Activated naive CD4-positive, alpha-beta T cell treated with anti-CD3 and anti-CD28 coated beads for 36 hours (primary cell): ENCODE measurements at places on chromosomes 2 and 18. TPM values are rescaled to one million over a fixed set of nuclear protein-coding genes. Genes with fewer than 3 reads are reported as not detected.
A peak's percentile ranks its signal among the peaks of the same experiment; 100 is the strongest.

The IMMT gene
- total RNA-seq, result 164 TPM

DNA sequence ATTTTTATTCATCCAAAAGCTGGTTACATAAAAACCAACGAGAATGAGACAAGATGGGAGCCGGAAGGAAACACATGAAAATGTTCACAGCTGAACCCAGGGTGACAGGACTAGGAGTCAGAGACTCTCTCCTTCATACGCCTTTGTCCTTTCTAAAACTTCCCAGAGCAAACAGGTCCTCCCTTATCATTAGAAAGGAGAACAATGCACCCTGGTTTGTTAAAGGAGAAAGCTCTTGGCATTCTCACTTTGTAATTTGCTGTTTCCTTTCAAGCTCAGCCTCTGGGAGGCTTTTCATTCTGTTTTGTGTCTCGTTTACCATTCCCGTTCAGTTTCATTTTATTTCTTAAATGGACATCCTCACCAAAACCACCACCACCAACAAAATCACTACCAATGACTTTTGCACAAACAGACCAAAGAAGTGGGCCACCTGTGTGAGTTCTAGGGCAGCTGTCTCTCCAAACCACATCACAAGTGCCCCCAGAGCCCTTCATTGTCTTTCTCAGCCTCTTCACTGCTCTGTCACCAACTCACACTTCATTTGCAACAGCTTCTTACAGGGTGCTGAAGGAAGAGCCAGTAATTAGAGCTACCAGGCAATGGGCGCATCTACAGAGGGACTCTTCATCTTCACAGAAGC lies 105.3 kb downstream of the HDAC4 start:
- DNase-seq, result peak; percentile 31
- H3K27ac ChIP-seq, result peak overlapping the region; percentile 69
- peaks cover 6% of the 10 kb centered on the region for H3K27me3 ChIP-seq

The IRS1 gene
- 2.6 TPM for total RNA-seq

The LOXHD1 gene
- total RNA-seq, result 0.05 TPM

- H3K27me3 ChIP-seq, result no peaks in the 10 kb centered on the region
- H3K27ac ChIP-seq, result peak overlapping the region; percentile 74
- peak; percentile 75 for DNase-seq
- peaks cover 19% of the 10 kb centered on the region for H3K4me1 ChIP-seq
Observed at GRCh38 chr2:9656270-9656766, 25.5 kb upstream of the YWHAQ start.

The HRH4 gene
- total RNA-seq, result not detected

The CAVIN2 gene
- not detected for total RNA-seq

GRCh38 chr18:46333431-46334135 lies 229.4 kb downstream of the HAUS1 start:
- peak overlapping the region; percentile 60 for H3K4me3 ChIP-seq
- H3K27me3 ChIP-seq, result peaks cover 50% of the 10 kb centered on the region
- H3K4me1 ChIP-seq, result peaks cover 18% of the 10 kb centered on the region
- H3K27ac ChIP-seq, result no peak overlapping the region

The FBXO36 gene
- 1.9 TPM for total RNA-seq

DNA sequence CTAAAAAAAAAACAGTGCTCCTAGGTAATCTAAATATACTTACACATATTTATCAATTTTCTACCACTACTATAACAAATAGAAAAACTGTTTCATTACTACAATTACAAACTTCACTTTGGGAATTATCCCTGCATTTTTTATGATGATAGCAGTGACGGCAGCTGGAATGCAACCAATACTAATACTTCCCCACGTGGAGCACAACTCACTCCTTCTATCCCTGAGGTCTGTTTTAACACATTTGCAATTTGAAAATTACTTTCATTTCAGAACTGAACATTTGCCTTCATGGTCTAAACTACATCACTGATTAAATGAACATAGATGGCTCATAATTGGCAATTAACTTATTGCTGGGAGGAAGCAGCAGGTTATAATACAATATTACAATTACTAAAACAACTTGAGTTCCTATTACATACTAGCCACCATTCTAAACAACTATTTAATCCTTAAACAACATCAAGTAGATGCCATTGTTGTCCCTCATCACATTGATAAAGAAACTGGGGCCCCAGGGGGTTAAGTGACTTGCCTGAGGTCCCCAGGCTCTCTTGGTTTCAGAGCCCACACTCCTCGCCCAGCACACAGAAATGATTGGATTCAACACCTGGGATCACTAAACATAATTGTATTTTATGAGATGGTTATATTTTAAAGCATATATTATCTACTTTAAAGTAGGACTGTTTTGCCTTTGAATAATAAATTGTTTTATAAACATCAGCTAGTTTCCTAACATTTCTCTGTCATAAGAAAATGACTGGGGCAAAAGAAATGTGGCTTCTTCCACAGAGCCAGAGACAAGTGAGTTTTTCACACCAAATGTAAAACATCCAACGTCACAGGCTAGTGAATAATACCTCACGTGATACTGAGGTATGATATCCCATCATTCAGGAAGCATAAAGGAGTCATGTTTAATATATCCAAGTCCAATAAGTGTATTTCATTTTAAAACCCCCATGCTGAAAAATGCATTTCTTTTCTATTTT lies 6.2 kb downstream of the COLEC12 start:
- no peaks in the 10 kb centered on the region for H3K4me1 ChIP-seq
- no peak for DNase-seq
- H3K27ac ChIP-seq, result no peak overlapping the region
- H3K27me3 ChIP-seq, result peaks cover 19% of the 10 kb centered on the region
- H3K36me3 ChIP-seq, result no peaks in the 10 kb centered on the region

The VSNL1 gene
- not detected for total RNA-seq

- DNase-seq, result no peak
- no peak overlapping the region for H3K4me3 ChIP-seq
- H3K36me3 ChIP-seq, result no peaks in the 10 kb centered on the region
Observed at GRCh38 chr2:51065276-51065675, 33.3 kb upstream of the NRXN1 start.

DNA sequence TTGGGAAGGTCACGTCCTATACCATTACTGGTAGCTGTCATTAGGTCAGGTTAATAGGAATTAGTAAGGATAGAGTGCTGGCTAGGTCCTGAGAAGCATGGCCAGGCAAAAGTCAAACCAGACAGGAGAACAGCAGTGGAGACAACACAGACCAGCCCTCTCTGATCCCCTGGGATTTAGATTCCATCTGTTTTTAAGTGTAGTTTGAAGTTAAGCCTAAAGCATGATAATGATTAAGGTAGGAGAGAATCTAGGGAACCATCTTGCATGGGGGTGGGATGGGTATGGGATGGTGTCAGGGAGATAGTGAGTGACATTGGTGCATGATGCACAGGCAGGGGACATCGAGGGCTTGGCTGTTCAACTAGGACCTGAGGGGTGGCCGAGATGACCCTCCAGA lies 96.6 kb downstream of the MYCN start:
- peaks cover 3% of the 10 kb centered on the region for H3K27me3 ChIP-seq
- H3K4me3 ChIP-seq, result no peak overlapping the region
- no peak overlapping the region for H3K27ac ChIP-seq
- H3K36me3 ChIP-seq, result no peaks in the 10 kb centered on the region
- H3K4me1 ChIP-seq, result no peaks in the 10 kb centered on the region

The GALNT13 gene
- total RNA-seq, result not detected

The AGXT gene
- total RNA-seq, result not detected

GRCh38 chr2:102771114-102771513 lies 9.3 kb downstream of the TMEM182 start:
- no peak overlapping the region for H3K4me3 ChIP-seq
- H3K27ac ChIP-seq, result no peak overlapping the region
- H3K36me3 ChIP-seq, result peaks cover 20% of the 10 kb centered on the region
- H3K27me3 ChIP-seq, result no peaks in the 10 kb centered on the region
- no peak for DNase-seq

The DES gene
- total RNA-seq, result not detected

The TRABD2A gene
- total RNA-seq, result 40.4 TPM

The EVA1A gene
- total RNA-seq, result not detected

DNA sequence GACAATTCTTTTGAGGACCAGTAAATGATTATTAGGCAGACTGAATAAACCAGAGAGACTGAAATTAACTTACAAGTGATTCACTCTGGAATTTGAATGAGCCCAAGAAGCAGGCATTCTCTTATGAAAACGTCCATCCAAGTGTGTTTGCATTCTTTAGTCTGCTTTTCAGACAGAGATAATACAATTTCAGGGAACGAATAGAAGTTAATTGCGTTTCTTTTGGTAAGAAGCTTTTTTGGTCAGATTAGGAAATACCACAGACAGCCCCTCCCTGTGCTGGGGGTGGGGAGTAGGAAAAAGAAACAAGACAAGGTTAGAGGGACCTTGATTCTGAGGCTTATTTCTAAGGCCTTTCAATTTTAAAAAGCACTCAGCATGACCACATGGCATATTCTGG lies 874.4 kb downstream of the SUCLG1 start:
- H3K36me3 ChIP-seq, result no peaks in the 10 kb centered on the region
- H3K27me3 ChIP-seq, result no peaks in the 10 kb centered on the region
- H3K4me1 ChIP-seq, result no peaks in the 10 kb centered on the region
- H3K27ac ChIP-seq, result no peak overlapping the region

DNA sequence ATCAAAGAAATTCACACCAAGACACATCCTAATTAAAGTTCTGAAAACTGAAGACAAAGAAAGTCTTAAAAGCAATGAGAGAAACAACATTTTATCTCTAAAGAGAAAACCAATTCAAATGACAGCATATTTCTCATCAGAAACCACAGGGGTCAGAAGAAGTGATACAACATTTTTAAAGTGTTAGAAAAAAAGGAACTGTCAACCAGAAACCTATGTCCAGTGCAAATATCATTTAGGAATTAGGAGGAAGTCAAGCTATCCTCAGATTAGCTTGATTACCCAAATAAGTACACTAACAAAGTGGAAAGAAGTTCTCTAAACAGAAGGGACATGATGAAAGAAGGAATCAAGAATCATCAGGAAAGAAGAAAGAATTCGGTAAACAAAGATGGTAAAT lies 59.5 kb upstream of the BCL2L11 start:
- no peak overlapping the region for H3K27ac ChIP-seq
- H3K36me3 ChIP-seq, result peaks cover 5% of the 10 kb centered on the region
- DNase-seq, result no peak
- H3K4me3 ChIP-seq, result no peak overlapping the region
- H3K27me3 ChIP-seq, result peaks cover 33% of the 10 kb centered on the region

- peaks cover 59% of the 10 kb centered on the region for H3K4me1 ChIP-seq
- H3K36me3 ChIP-seq, result no peaks in the 10 kb centered on the region
- peak overlapping the region; percentile 82 for H3K27ac ChIP-seq
- DNase-seq, result peak; percentile 84
- no peaks in the 10 kb centered on the region for H3K27me3 ChIP-seq
- peak overlapping the region; percentile 73 for H3K4me3 ChIP-seq
Observed at GRCh38 chr2:95074663-95075439, 46.8 kb downstream of the MRPS5 start.

DNA sequence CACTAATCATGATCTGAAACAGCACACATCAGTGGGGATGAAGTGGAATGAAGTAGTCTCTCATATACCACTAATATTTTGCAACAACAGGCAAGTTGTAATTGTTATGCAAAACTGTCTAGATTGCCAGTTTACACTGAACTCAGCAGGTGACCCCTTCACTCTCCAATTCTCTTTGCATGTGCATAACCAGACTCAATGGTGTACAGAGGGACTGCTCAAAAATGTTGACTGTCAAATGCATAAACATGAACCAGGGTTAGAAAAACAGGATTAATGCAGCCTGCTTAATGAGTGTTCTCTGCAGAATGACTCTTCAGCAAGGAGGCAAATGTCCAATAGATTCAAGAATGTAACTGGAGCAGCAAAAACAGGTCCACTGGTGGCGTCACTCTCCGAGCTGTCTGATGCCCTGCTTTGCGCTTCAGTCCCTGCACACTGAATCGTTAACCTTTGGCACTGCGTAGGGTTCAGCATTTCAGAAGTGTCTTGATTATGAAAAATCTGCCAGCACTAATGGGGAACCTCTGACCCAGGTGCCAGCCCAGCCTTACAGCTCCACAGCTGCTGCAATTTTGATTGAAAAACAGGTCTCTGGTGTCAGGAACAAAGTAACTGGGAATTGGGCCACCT lies 209.3 kb downstream of the TDRD15 start:
- no peaks in the 10 kb centered on the region for H3K36me3 ChIP-seq
- no peaks in the 10 kb centered on the region for H3K27me3 ChIP-seq
- H3K27ac ChIP-seq, result no peak overlapping the region
- DNase-seq, result no peak

GRCh38 chr2:231807020-231807419 lies 20.8 kb downstream of the COPS7B start:
- no peak for DNase-seq
- no peak overlapping the region for H3K27ac ChIP-seq
- peaks cover 5% of the 10 kb centered on the region for H3K4me1 ChIP-seq
- H3K36me3 ChIP-seq, result peaks cover 23% of the 10 kb centered on the region
- no peaks in the 10 kb centered on the region for H3K27me3 ChIP-seq

DNA sequence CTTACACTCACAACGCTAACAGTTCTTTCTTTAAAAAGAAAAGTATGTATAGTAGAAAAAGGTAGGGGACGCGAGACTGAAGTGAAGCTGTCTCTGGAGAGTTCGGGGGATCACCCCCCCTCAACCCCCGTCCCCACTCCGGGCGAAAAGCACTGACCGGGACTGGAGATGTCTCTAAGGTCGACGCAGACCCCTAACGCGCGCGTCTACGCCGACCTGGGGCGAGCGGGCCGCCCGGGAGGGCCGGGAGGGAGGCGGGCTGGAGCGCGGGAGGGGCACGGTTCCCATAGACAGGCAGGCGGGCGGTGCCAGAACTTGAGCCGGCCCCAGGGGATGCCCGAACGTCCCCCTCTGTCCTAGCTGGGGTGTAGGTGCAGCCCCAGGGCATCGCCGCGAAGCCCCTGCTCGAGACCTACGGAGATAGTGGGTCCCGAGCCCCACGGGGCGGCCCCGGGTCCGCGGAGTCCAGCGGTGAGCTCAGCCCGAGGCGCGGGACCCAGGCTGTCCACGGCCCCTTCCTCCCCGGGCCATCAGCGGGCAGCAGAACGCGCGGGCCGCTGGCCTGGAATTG lies 82.2 kb downstream of the CHRNA1 start:
- peaks cover 56% of the 10 kb centered on the region for H3K4me1 ChIP-seq
- H3K27me3 ChIP-seq, result no peaks in the 10 kb centered on the region
- peaks cover 3% of the 10 kb centered on the region for H3K36me3 ChIP-seq
- H3K27ac ChIP-seq, result peak overlapping the region; percentile 62

GRCh38 chr18:67896451-67896850 lies 379.9 kb upstream of the DSEL start:
- no peak for DNase-seq
- no peaks in the 10 kb centered on the region for H3K4me1 ChIP-seq
- peaks cover 2% of the 10 kb centered on the region for H3K27me3 ChIP-seq
- H3K36me3 ChIP-seq, result no peaks in the 10 kb centered on the region
- H3K4me3 ChIP-seq, result no peak overlapping the region
- no peak overlapping the region for H3K27ac ChIP-seq

The CD8B gene
- 0.94 TPM for total RNA-seq

- H3K27me3 ChIP-seq, result no peaks in the 10 kb centered on the region
- H3K4me1 ChIP-seq, result peaks cover 10% of the 10 kb centered on the region
- no peak overlapping the region for H3K4me3 ChIP-seq
- no peak for DNase-seq
- H3K36me3 ChIP-seq, result peaks cover 1% of the 10 kb centered on the region
Observed at GRCh38 chr2:12547566-12548170, 169.1 kb upstream of the TRIB2 start.

GRCh38 chr2:81835321-81836000 lies 1530.9 kb upstream of the LRRTM1 start:
- DNase-seq, result no peak
- no peaks in the 10 kb centered on the region for H3K4me1 ChIP-seq
- no peak overlapping the region for H3K27ac ChIP-seq
- H3K36me3 ChIP-seq, result no peaks in the 10 kb centered on the region
- no peaks in the 10 kb centered on the region for H3K27me3 ChIP-seq

- no peak overlapping the region for H3K4me3 ChIP-seq
- H3K36me3 ChIP-seq, result no peaks in the 10 kb centered on the region
- DNase-seq, result no peak
- peaks cover 8% of the 10 kb centered on the region for H3K4me1 ChIP-seq
- no peak overlapping the region for H3K27ac ChIP-seq
Observed at GRCh38 chr2:28818053-28818452, 7.4 kb downstream of the SPDYA start.
